ENCODE measurements at places on chromosomes 3 and 15.

- no peak within 1 kb of the TSS for H3K27ac ChIP-seq
- H3K36me3 ChIP-seq: no peaks in the 10 kb centered on the region
- no peak for DNase-seq
- peak within 1 kb of the TSS; percentile 76 for H3K4me3 ChIP-seq
- H3K4me1 ChIP-seq: peaks cover 3% of the 10 kb centered on the region
Measured at GRCh38 chr15:26970712-26971210, at the start of gene GABRG3. Gene GABRG3 (plus strand): TSS chr15:26971181.

- no peaks in the 10 kb centered on the region for H3K36me3 ChIP-seq
- no peak overlapping the region for H3K4me3 ChIP-seq
- H3K4me1 ChIP-seq: peaks cover 15% of the 10 kb centered on the region
- H3K27me3 ChIP-seq: no peaks in the 10 kb centered on the region
- no peak for DNase-seq
Measured at GRCh38 chr3:41317718-41318117, 118.4 kb downstream of the CTNNB1 start.

DNA sequence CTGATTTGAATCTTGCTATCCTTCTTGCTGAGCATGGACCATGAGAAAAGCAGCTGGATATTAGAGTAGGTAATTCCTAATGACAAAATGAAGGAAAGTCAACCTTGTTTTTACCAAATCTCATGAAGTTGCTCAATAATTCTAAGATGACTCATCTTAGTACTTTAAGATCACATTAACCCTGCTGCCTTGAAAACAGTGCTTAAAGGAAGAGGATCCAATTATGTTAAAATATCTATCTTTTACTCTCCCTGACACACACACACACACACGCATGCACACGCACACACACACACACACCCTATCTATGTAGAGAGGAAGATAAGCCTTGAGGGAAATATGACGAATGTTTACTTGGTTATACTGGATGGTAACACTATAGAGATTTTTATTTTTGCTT, 16.0 kb upstream of the MYO1E start:
- no peaks in the 10 kb centered on the region for H3K4me1 ChIP-seq
- H3K27me3 ChIP-seq: no peaks in the 10 kb centered on the region
- DNase-seq: no peak
- no peak overlapping the region for H3K4me3 ChIP-seq
- no peak overlapping the region for H3K27ac ChIP-seq

DNA sequence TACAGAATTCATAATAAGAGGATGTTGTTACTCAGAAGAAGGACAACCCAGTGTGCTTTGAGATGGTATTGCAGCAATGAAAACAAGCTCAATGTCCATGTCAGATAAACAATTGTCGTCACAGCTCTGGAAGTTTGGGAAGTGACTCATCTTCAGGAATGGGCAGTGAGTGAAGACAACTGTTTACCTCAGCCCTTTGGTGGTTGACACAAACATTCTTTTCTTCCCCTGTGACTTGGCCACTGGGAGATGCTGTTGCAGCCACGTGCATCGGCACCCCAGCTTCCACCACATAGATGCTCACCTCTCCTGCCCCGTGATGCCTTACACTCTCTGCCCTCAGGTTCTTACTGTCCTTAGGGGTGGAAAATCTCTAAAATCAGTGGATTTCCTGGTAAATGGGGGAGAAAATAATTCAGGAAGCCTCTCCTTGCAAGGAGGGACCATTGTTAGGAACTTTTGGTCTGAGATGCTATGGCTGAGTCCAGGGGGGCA, 114.1 kb upstream of the GALNT15 start:
- no peak overlapping the region for H3K4me3 ChIP-seq
- H3K27me3 ChIP-seq: no peaks in the 10 kb centered on the region
- no peaks in the 10 kb centered on the region for H3K36me3 ChIP-seq
- H3K4me1 ChIP-seq: no peaks in the 10 kb centered on the region
- no peak for DNase-seq

GRCh38 chr3:150764566-150764965, 1.6 kb upstream of the SIAH2 start:
- H3K27ac ChIP-seq: no peak overlapping the region
- H3K36me3 ChIP-seq: no peaks in the 10 kb centered on the region
- H3K4me1 ChIP-seq: peaks cover 5% of the 10 kb centered on the region
- peaks cover 7% of the 10 kb centered on the region for H3K27me3 ChIP-seq

- H3K4me1 ChIP-seq: peaks cover 13% of the 10 kb centered on the region
- no peaks in the 10 kb centered on the region for H3K36me3 ChIP-seq
- H3K4me3 ChIP-seq: no peak overlapping the region
- no peak for DNase-seq
- no peaks in the 10 kb centered on the region for H3K27me3 ChIP-seq
Measured at GRCh38 chr3:32453346-32453745, 49.3 kb downstream of the CMTM6 start.

GRCh38 chr15:86229936-86230335, 150.3 kb downstream of the AGBL1 start:
- H3K36me3 ChIP-seq: no peaks in the 10 kb centered on the region
- H3K27ac ChIP-seq: no peak overlapping the region
- H3K4me3 ChIP-seq: no peak overlapping the region
